ENCODE measurements at places on chromosomes 16 and 17.
A peak's percentile ranks its signal among the peaks of the same experiment; 100 is the strongest.

- DNase-seq, result no peak
Observed at GRCh38 chr16:23539984-23540816, 16.9 kb downstream of the EARS2 start.

GRCh38 chr17:16463358-16464302 lies 28.4 kb downstream of the LRRC75A start:
- no peak for DNase-seq

DNA sequence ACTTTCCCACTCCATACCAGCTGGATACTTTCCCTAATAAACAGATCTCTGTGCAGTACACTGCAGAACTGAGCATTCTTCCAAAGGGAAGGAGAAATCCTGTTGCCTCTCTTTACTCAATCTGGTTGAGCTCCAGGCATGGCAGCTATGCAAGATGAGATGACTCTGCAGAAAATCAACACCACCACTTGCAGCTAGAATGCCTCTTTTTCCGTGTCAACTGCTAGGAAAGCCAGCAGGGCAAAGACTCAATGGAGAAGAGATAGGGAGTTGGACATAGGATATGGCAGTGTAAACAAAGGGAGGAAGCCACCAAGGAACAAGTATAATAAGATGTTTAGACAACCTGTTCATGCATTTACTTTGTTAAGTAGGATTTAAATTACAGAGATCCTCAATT lies 40.4 kb upstream of the CORO6 start:
- peak; percentile 60 for DNase-seq

GRCh38 chr17:43536236-43536992 lies 9.7 kb downstream of the ETV4 start:
- DNase-seq, result no peak

Measured in gastrocnemius medialis (tissue), 4 donors.